ENCODE measurements at places on chromosomes 7 and 10.
A peak's percentile ranks its signal among the peaks of the same experiment; 100 is the strongest.

GRCh38 chr7:129188372-129188891 lies at the start of gene SMO:
TSS of gene SMO (plus strand) at chr7:129188633. CDS start at chr7:129189152, 519 bp downstream.
- no peaks in the 10 kb centered on the region for H3K36me3 ChIP-seq
- H3K4me3 ChIP-seq: peak within 1 kb of the TSS; percentile 70
- DNase-seq: peak; percentile 55
- peaks cover 32% of the 10 kb centered on the region for H3K27me3 ChIP-seq
- peak within 1 kb of the TSS; percentile 22 for H3K27ac ChIP-seq

DNA sequence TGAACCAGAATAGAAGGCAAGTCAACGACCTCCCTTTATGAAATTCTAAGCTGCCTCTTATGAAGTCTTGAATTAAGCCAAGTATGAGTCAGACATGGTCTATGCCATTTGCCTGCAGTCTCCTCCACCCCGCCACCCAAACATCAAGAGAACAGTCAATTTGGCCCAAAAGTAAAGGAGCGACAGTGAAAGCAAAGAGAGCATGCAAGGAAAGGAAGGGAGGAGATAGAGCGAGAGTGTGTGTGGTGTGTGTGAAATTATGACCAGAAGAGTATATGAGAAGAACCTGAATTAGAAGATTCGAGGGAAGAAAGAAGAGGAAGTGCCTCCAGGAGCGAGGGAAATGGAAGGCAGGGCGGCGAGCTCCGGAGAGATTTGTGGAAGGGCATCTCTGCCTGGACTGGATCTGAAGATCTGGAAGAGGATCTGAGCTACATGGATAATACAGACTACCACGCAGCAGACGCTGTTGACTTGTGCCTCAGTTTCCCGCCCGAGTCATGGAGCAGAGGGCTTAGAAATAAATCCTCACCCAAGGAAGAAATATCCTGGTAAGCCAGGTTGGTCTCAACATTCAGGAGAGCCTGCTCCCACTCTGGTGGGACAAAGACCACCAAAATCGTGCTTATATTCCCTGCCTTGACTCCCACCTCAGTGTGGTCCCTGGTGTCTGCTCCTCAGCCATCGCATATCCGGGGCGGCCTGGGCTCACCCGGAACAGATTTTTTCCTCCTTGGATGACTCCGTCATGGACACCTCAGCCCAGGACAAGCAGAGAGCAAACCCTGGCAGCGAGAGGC lies 459 bp downstream of the ZDHHC6 start:
- DNase-seq: peak; percentile 8
- peaks cover 45% of the 10 kb centered on the region for H3K36me3 ChIP-seq
- peak overlapping the region; percentile 96 for H3K27ac ChIP-seq
- H3K4me3 ChIP-seq: peak overlapping the region; percentile 49

- no peaks in the 10 kb centered on the region for H3K27me3 ChIP-seq
- DNase-seq: no peak
- no peaks in the 10 kb centered on the region for H3K36me3 ChIP-seq
- no peak overlapping the region for H3K4me3 ChIP-seq
- no peak overlapping the region for H3K27ac ChIP-seq
These were observed 288.2 kb downstream of the CALN1 start for GRCh38 chr7:72123913-72124312.

GRCh38 chr7:30093420-30093952 lies 41.3 kb upstream of the MTURN start:
- H3K4me1 ChIP-seq: no peaks in the 10 kb centered on the region
- no peak overlapping the region for H3K27ac ChIP-seq

DNA sequence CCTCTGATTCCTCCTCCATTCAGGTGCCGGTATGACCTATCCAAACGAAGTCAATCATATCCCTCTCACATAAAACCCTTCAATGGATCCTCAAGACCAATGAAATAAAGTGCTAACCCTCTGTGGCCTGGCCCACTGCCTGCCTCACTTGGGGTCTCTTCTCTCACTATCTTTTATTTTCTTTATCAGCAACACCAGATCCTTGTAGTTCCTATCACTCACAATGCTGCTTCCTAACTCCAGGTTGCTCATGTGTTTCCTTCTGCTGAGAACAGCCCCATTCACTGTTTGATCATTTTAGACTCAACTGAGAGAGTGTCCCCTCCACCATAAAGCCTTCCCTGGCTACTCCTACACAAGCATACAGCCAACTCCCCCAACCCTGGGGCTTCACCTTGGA lies 180.6 kb downstream of the DOCK4 start:
- DNase-seq: no peak
- H3K4me3 ChIP-seq: no peak overlapping the region
- H3K27me3 ChIP-seq: no peaks in the 10 kb centered on the region

DNA sequence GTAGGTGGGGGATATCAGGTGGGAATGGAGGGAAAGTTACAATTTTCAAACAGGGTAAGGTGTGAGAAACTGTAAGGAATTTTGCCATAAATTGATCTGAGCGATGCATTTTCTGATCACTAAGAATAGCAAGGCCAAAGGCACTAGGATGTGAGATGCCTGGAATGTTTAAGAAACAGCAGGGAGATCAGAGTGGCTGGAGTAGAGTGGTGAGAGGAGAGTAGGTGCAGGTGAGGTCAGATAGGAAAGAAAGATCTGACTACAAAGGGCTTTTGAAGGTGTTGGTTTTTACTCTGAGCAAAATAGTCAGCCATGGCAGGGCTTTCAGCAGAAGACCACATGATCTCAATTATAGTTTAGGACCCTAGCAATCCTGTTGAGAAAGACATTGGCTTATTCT lies 55.0 kb downstream of the HDAC9 start:
- DNase-seq: no peak
- no peak overlapping the region for H3K4me3 ChIP-seq
- H3K27ac ChIP-seq: no peak overlapping the region
- H3K4me1 ChIP-seq: no peaks in the 10 kb centered on the region

GRCh38 chr7:40571796-40572195 lies 437.0 kb downstream of the SUGCT start:
- H3K36me3 ChIP-seq: no peaks in the 10 kb centered on the region
- DNase-seq: no peak
- no peaks in the 10 kb centered on the region for H3K27me3 ChIP-seq
- H3K4me1 ChIP-seq: peaks cover 15% of the 10 kb centered on the region
- H3K27ac ChIP-seq: no peak overlapping the region
- H3K4me3 ChIP-seq: no peak overlapping the region

- H3K4me3 ChIP-seq: no peak overlapping the region
- H3K27me3 ChIP-seq: no peaks in the 10 kb centered on the region
- no peak overlapping the region for H3K27ac ChIP-seq
- H3K36me3 ChIP-seq: no peaks in the 10 kb centered on the region
- H3K4me1 ChIP-seq: no peaks in the 10 kb centered on the region
- DNase-seq: no peak
These were observed 58.8 kb downstream of the CDK14 start for GRCh38 chr7:90654718-90655427.

- H3K36me3 ChIP-seq: peaks cover 90% of the 10 kb centered on the region
- H3K4me1 ChIP-seq: peaks cover 22% of the 10 kb centered on the region
- H3K27me3 ChIP-seq: no peaks in the 10 kb centered on the region
- no peak for DNase-seq
These were observed 8.7 kb downstream of the SMC3 start for GRCh38 chr10:110576220-110576619.

DNA sequence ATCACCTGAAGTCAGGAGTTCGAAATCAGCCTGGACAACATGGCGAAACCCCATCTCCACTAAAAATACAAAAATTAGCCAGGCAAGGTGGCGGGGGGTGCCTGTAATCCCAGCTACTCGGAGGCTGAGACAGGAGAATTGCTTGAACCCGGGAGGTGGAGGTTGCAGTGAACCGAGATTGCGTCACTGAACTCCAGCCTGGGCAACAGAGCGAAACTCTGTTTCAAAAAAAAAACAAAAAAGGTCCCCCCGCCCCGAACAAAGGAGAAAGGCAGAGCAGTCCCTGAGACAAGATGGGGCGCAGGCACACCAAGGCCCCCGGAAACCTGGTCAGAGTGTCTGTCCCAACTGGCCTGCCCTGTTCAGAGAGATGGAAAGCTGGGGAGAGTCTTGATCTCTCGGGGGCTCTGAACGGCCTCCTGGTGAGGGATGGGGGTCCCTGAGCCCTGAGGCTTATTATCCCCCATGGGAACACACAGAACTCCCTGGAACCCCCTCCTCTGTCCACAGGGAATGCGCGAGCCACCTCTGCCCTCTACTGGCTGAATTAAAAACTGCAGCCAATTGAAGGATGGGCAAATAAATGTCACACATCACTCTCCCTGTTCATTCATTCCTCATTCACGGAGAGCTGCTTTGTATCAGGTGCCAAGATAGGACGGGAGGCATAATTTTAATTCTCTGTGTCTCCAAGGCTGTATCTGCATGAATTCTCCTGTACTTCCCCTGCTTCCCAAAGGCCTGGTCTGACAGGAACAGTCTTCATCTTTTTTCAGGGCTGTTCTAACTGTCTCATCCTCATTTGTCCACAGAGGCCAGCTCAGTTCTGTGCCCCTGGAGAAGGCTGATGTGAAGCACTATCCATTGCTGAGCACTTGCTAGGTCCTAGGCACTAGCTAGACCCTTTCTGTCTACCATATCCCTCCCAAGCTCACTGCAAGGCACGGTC lies 28.9 kb downstream of the MAT1A start:
- peak; percentile 39 for DNase-seq
- H3K36me3 ChIP-seq: no peaks in the 10 kb centered on the region
- no peaks in the 10 kb centered on the region for H3K27me3 ChIP-seq

DNA sequence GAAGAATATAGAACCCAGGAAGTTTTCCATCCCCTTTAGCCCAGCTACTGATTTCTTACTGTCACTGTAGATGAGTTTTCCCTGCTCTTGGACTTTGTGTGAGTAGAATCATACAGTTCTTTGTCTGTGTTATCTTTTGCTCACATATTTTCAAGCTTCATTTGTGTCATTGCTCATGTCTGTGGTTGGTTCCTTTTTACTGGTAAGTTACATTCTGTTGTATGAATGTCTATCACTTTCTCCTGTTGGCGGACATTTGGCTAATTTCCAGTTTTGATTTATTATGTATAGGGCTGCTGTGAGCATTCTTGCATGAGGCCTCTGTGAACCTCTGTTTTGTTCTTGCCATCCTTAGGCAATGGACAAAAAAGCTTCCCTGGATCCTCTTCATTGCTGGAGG lies 5.3 kb downstream of the GLRX3 start:
- DNase-seq: no peak
- peaks cover 32% of the 10 kb centered on the region for H3K4me1 ChIP-seq
- no peaks in the 10 kb centered on the region for H3K27me3 ChIP-seq
- H3K36me3 ChIP-seq: peaks cover 40% of the 10 kb centered on the region
- H3K4me3 ChIP-seq: no peak overlapping the region

GRCh38 chr7:101121991-101122932 lies 4.6 kb upstream of the SERPINE1 start:
- no peaks in the 10 kb centered on the region for H3K27me3 ChIP-seq
- no peak overlapping the region for H3K27ac ChIP-seq
- no peak for DNase-seq

DNA sequence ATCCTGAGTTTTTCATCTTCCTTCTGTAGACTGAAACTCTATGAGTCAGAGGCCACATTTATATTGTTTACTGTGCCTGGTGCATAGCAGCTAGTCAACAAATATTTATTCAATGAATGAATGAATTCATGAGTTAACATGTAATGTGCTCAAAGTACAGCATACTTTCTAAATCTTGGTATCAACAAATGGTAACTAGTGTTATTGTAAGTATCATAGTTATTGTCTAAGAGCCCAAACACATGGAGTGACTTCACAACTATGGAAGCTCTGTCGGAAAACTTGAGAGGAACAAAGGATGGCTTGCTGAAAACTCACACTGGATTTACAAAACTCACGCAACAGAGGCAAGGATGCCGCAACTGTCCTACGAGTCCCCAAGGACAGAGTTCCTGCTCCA lies 35.9 kb downstream of the DENND2A start:
- peaks cover 13% of the 10 kb centered on the region for H3K27me3 ChIP-seq
- no peaks in the 10 kb centered on the region for H3K36me3 ChIP-seq
- no peak overlapping the region for H3K27ac ChIP-seq
- no peak for DNase-seq

- no peaks in the 10 kb centered on the region for H3K36me3 ChIP-seq
- H3K27me3 ChIP-seq: peaks cover 4% of the 10 kb centered on the region
- H3K4me1 ChIP-seq: no peaks in the 10 kb centered on the region
- H3K4me3 ChIP-seq: no peak overlapping the region
- DNase-seq: no peak
These were observed 435.8 kb downstream of the GPAM start for GRCh38 chr10:111747751-111748150.

GRCh38 chr10:22459496-22459895 lies 114.2 kb downstream of the SPAG6 start:
- H3K27ac ChIP-seq: no peak overlapping the region
- no peaks in the 10 kb centered on the region for H3K27me3 ChIP-seq
- no peak overlapping the region for H3K4me3 ChIP-seq
- H3K4me1 ChIP-seq: no peaks in the 10 kb centered on the region
- DNase-seq: no peak
- H3K36me3 ChIP-seq: no peaks in the 10 kb centered on the region

DNA sequence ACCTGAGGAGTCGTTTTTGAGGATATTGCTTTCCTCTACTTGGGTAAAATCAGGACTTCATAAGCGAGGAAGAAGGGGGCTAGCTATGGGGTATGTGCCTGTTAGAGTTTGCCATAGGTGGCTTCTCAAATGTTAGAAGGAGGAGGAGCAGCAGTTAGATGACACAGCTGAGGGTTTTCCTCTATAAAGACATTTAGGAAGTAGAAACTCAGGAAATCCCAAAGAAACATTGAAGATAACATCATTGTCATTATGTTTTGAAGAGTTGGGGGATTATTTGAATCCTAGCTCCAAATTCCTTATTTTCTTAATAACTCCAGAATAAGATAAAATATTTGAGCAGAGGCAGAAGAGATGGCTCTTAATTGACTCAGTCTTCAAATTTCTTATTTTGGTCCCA lies 58.9 kb upstream of the CC2D2B start:
- no peak for DNase-seq
- H3K27me3 ChIP-seq: peaks cover 3% of the 10 kb centered on the region
- H3K4me3 ChIP-seq: no peak overlapping the region
- no peaks in the 10 kb centered on the region for H3K36me3 ChIP-seq
- H3K4me1 ChIP-seq: no peaks in the 10 kb centered on the region
- no peak overlapping the region for H3K27ac ChIP-seq

DNA sequence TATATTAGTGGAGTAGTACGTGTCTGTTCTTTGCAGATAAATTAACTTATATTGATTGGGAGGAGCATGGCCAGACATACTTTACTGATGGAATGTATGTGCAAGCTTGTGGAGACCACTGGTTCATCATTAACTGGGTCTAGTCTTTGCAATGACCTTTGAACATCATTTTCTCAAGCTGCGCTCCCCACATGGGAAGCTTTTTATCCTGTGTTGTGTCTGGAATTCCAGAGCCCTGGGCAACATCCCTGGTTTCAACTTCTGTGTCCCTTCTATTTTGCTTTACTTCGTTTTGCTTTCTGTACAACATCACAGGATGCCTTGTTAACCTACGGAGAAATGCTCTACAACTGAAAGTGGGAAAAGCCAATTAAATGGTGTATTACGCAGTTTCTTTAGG lies 38.3 kb downstream of the MACROH2A2 start:
- no peak overlapping the region for H3K4me3 ChIP-seq
- no peak for DNase-seq
- H3K4me1 ChIP-seq: peaks cover 7% of the 10 kb centered on the region

DNA sequence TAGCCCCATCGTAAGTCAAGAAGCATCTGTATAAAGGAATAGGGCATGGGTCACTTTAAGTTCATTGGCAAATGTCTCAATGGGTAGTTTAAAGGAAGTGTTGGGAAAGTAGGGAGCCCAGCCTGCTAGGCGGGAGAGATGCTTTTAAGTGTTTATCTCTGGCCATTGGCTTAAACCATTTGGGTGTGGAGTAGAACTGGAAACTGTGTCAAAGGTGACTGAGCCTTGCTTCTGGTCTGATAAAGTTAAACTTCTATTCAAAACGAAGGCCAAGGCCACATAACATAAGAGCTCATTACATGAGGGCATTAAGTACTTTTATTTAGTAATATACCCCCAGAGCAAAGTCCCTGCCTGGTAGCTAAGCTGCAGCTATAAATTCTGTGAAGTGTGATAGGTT lies 148.7 kb downstream of the SPAG6 start:
- no peak overlapping the region for H3K27ac ChIP-seq
- H3K4me3 ChIP-seq: no peak overlapping the region
- DNase-seq: no peak
- H3K36me3 ChIP-seq: no peaks in the 10 kb centered on the region

Measured in DND-41 (cell line).